ENCODE measurements at places on chromosomes 11 and 22.

GRCh38 chr11:79461144-79461543 is 20.3 kb upstream of the TENM4 start:
- no peak for DNase-seq

- DNase-seq, result peak; percentile 50
These were observed 58.9 kb downstream of the LINC01488 start for GRCh38 chr11:69540118-69541000.

GRCh38 chr11:62171261-62171723 is 18.7 kb upstream of the SCGB1D1 start:
- DNase-seq, result peak; percentile 43

- DNase-seq, result no peak
These were observed 426.4 kb downstream of the AASDHPPT start for GRCh38 chr11:106503901-106504300.

DNA sequence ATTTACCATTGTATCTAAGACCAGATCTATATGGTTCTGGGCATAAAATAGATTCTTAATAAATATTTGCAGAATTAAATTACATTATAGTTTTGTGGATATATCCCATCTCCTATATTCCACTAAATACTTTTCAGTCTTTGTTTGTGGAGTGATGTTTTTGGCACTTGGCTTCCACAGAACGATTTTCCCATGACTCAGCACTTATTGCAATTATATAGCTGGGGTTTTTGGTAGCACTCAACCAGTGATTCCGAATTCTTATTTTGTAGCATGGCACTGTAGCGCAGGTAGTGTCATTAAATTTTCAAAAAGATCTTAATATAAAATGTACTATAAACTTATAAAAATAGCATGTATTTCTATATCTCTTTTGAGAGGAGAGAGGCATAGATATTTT is 221.2 kb downstream of the TRPC6 start:
- no peak for DNase-seq

GRCh38 chr11:1456176-1456575 is 30.4 kb downstream of the MOB2 start:
- DNase-seq, result no peak

- no peak for DNase-seq
These were observed 28.3 kb downstream of the RTN4R start for GRCh38 chr22:20239676-20240446.

- no peak for DNase-seq
These were observed 262.7 kb downstream of the ETS1 start for GRCh38 chr11:128324531-128325141.

DNA sequence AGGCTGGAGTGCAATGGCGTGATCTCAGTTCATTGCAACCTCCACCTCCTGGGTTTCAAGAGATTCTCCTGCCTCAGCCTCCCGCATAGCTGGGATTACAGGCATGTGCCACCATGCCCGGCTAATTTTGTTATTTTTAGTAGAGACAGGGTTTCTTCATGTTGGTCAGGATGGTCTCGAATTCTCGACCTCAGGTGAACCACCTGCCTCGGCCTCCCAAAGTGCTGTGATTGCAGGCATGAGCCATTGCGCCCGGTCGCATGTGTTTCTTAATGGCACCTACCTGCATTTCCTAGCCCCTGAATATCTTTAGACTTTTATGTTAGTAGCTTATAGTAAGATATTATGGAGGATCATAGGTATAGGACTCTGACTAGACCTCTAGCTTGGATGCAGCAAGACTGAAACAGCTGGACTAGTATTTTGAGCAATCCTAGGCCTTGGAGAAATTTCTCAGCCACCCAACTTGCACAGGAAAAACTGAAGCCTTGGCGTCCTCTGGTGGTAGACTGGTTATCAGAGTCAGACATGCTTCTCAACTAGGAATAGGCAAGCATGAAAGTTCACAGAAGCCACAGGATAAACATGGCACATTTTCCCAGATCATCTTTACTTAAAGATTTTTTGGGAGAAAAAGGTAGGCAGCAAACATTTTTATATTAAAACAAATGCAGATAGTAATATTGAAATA is 22.7 kb upstream of the C1QTNF4 start:
- no peak for DNase-seq

DNA sequence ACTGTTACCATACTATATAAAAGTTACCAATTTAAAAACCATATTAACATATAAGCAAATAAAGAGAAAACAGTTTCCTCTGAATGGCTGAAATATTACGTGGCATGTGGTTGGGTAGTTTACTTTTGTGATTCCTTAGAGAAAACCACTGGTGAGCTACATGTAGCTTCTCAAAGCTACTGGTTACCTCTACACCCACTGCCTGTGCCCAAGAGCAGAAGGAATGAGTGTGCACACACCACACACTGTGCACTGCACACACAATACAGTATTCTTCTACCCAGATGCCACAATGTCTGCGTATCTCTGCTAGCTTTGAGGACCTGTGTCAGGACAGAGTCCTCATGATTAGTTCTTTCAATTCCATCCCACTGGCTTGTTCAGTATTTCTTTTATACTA is 25.5 kb upstream of the YPEL1 start:
- no peak for DNase-seq

- DNase-seq, result no peak
These were observed 197.2 kb upstream of the ANO3 start for GRCh38 chr11:26134481-26135355.

DNA sequence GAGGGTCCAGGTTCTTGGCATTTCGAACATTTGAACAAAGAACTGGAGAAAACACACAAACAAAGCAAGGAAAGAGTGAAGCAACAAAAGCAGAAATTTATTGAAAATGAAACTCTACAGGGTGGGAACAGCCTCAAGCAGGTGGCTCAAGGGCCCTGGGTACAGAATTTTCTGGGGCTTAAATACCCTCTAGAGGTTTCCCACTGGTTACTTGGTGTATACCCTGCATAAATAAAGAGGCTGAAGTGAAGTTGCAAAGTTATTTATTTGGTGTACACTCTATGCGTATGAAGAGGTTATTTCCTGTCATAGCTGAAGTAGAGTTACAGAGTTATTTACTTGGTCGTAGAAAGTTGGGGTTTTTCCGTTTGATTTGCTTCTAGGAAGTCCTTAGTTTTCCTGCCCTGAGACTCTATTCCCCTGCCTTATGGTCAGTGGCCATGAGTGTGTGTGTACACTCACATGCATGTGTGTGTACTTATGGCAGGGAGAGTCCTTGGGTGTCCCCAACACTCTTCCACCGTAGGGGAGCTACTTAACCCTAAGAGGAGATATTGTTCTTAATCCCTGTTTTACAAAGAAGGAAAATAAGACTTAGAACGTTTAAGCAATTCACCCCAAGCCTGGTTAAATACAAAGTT is 5.6 kb upstream of the SMCO4 start:
- no peak for DNase-seq

GRCh38 chr11:72686639-72687220 is 12.5 kb upstream of the PDE2A start:
- no peak for DNase-seq

DNA sequence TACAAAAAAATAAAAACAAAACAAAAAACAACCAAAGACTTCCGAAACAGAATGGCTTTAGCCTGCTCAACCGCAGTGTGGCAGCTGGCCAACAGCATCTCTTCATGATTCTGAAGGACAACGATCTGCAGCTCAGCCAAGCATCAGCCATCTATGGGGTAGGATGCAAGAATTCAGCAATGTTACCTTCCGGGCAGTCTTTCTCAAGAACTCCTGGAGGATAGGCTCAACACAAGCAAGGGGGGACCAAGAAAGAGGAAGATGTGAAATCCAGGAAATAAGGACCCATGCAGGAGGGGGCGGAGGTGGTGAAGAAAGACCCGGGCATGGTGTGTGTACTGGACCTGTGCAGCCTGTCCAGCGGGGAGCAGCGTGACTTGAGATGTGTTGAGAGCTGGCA is 3.5 kb upstream of the TSPO start:
- no peak for DNase-seq

GRCh38 chr11:113087706-113088105 is 126.5 kb downstream of the NCAM1 start:
- DNase-seq, result no peak

DNA sequence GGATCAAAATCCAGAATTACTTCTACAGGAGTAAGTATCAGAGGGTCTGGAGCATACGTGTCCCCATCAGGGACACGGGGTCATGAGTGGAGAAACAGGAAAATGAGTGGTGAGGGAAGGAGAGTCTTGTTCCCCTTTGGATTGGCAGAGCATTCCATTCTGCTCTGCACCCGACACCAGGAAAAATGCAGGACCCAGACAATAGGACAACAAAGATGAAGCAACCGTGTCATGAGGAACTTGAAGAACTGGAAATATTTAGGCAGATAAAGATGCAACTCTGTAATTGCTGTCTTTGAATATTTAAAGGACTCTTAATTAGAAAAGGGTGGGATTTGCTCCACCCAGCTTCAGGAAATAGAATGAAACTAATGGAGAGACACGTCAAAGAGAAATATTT is 89.0 kb upstream of the BLID start:
- no peak for DNase-seq

DNA sequence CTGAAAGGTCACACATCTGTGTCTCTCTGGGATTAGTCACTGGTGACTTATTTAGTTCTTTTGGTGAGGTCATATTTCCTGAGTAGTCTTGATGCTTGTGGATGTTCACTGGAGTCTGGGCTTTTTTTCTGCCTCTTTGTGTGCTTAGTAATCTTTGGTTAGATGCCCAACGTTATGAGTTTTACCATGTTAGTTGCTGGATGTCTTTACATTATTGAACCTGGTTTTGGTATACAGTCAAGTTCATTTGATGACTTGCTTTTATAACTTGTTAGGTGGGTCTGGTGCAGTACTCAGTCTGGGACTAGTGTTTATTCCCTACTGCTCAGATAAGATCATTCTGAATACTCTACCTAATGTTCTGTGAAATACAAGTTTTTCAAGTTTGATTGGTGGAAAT is 26.2 kb upstream of the SLC37A2 start:
- DNase-seq, result no peak

DNA sequence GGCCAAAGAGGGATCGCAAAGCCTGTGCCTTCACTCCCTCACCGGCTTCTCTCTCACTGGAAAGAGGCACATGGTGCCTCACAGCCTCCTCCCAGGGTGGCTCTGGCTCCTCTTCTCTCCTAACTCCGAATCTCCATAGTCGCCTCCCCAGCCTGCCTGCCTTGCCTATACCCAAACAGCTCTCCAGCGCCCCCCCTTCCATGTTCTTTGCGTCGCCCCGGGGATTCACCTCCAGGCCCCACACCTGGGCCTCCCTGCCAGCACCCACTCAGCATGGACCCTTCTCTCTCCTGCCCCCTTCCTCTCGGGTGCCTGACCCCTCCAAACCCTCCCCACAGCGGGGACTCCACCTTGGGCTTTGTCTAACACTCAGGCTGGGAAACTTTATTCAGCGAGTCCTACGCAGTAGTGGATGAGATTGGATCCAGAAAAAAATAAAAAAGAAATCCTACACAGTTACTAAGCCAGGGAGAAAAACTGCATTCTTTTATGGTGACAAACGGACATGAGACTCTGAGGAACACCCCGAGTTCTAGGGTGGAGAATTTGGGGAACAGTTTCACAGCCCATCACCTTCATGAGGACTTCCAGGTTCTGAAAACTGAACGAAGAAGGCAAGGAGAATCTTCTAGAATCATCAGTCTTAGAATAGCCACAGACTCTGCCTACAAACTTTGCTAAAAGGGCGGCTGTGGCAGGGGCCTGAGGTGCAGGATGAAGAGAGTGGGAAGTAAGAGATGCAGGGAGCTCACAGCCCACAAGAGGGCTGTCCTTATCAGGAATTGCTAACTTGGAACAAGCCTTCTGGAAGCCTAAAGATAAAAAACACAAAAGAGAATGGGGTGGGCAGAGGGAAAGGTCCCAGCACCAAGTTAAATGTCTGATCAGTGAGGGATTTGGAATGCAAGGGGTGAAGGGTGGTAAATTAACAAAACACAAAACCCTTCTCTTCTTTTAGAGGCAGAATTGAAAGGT is 5.3 kb downstream of the PPM1F start:
- DNase-seq, result no peak

- no peak for DNase-seq
These were observed 36.0 kb downstream of the ARRB1 start for GRCh38 chr11:75315439-75315805.

DNA sequence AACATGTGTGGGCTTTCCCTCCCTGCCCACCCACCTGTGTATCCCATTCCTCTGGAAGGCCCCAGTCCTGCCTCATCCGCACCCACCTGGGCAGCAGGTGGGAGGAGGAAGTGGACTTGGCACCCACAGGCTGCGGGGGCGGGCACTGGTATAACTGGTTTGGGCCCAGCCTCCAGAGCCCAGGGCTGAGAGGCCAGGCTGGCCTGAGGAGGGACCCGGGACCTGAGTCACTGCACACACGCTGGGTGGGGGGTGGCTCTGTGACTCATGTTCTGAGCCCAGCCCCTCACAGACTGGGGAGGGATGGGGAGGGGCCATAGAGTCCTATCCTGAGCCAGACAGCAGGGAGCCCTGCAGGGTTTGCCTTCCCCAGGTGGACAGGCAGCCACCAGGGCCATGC is 16.7 kb downstream of the PHLDA2 start:
- no peak for DNase-seq

GRCh38 chr11:57977709-57978108 is 46.0 kb upstream of the OR9Q1 start:
- no peak for DNase-seq

- DNase-seq, result no peak
These were observed 27.9 kb downstream of the TCP11L1 start for GRCh38 chr11:33067294-33067693.

GRCh38 chr11:35363854-35364780 is 55.2 kb downstream of the SLC1A2 start:
- DNase-seq, result no peak

DNA sequence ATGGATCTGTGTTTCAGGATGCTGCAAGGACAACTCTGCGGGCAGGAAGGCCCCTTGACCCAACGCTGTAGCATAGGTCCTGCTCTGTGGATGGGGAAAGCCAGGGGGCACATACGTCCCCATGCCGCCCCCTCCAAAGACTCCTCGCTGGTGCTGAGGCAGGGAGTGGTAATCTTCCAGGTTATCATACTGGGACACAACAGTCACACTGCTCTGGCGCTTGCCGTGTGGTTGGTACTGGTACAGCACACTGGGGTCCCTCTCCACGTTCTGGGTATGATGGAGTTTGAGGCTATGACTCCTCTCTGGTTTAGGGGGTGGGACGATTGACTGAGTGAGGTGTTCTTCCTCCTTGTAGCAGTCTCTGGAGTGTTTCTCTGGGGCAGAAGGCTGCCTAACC is 26.2 kb upstream of the TP53AIP1 start:
- no peak for DNase-seq

Measured in nucleus accumbens (tissue), 56 donors.